ENCODE measurements at places on chromosomes 3 and 15.

DNA sequence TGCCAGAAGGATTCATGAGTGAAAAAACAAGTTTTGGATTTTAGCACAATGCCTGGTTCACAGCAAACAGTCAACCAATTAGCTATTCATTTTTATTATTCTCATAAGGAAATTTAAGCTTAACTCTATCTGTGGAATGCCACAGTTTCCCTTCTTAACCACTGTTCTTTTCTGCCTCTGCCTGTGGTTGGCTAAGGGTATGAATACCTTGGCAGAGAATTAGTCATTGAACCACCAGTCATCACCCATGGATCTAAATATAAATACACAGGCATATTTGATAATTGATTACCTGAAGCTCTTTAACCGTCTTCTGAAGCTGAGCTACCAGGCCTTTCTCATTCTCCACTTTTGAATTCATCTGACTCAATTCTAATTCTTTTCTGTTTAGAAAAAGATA lies 79.9 kb downstream of the MYH15 start:
- DNase-seq = no peak

- no peak for DNase-seq
Observed at GRCh38 chr15:80379693-80380092, 24.5 kb upstream of the ARNT2 start.

DNA sequence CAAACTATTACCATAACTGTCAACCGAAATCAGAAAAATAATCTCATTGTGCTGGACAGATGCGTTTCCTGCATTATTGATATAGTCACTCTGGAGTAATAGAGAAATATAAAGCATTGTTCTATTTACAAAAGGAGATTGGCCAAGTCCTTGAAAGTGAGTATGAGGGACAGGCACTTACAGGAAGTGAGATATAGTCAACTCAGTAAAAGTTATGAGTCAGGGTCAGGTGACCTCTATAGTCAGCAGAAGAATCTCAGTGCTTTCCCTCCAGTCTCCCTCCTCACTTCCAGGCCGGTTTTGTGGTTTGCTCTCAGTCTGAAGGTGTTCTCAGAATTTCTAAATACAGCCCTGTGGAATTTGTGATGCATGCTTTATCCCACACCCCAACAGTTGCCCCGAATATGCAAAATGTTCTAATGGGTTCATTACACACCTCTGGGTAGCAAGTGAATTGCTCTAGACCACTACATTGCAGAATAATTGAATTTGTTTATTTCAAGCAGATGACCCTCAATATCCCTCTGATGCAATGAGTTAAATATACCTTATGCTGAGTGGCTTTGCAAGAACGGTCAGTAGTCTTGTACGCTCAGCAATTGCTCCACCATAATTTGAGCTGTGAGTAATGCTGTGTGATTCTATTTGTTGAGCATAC lies 787.7 kb downstream of the MCTP2 start:
- DNase-seq = no peak

DNA sequence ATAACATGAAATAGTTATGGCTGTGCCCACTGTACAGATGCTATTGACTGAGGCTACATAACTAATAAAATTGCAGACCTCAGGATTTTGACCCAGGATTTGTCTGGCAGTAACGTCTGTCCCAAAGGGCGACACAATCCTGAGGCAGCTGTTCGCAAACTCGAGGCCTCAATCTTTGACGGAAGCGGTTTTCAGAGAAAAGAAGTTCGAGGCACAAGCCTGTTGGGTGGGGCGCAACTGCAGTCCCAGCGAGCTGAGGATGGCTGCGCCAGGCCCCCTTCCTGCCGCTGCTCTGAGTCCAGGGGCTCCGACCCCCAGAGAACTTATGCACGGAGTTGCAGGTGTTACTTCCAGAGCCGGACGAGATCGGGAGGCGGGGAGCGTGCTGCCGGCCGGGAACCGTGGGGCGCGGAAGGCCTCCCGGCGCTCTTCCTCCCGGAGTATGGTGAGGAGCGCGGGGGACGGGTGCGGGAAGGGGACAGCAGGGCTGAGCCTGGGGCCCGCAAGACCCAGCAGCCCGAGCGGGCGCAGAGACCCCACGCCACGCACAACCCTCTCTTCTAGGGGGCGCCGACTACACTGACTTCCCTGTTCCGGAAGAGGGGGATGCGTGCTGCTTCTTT lies at the start of gene PARP15:
Gene PARP15 (plus strand): TSS at position 242 of the 623 bp plus-strand sequence. CDS start 18 bp downstream, at position 260.
- peak; percentile 64 for DNase-seq

DNA sequence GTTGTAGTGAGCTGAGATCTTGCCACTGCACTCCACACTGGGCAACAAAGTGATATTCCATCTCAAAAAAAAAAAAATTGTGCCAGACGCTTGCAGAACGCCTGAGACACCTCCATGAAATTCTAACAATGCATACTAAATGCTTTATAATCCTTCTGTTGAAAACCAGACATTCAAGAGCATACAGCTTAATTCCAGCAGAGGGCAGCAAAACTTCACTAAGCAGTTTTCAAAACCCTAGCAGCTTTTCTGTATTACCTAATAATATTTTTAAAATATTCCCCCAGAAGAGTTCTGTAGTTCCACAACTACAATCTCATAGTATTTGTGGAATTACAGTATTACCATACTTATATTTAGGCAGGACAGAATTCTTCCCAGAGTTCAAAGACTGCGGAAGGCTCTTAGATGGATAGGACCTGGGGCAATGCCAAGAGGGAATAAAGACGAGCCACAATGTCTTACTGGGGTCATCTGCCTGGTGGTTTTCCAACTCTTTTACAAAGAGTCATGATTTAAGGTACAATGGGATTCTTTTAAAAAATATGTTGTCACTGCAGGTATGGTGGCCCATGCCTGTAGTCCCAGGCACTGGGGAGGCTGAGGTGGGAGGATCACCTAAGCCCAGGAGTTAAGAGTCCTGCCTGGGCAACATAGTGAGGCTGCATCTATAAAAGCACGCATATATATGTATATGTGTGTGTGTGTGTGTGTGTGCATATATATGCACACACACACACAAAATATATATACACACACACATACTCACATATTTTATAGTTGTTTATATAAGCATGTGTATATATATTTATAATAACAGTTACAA lies 19.6 kb upstream of the TASOR start:
- peak; percentile 50 for DNase-seq

DNA sequence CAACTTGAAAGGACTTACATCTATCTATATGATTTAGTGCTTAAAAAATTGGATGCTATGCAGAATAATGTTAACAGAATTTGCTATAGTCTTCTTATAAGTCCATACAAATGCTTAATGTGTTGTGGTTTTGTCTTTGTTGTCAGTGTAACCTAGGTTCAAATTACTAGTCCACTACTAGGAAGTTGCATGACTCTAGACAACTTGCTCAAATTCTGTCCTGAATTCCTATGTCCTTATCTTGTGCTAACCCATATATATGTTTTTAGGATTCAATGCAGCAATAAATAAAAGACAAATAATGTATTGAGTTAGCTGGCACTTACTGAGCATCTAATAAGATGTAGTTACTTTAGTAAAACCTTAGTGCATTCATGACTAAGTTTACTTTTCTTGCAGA lies 276.5 kb upstream of the KCNMB2 start:
- DNase-seq = no peak

DNA sequence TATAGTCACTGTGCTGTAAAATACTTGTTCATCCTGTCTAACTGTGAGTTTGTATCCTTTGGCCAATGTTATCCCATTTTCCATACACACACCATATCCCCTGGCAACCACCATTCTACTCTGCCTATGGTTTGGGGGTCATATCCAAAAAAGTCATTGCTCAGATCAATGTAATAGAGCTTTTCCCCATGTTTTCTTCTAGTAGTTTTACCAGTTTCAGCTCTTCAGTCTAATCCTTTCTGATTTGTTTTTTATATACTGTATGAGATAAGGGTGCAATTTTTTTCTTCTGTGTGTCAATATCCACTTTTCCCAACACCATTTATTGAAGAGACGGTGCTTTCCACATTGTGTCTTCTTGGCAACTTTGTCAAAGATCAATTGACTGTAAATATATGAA lies 14.0 kb upstream of the DLG1 start:
- DNase-seq = no peak

DNA sequence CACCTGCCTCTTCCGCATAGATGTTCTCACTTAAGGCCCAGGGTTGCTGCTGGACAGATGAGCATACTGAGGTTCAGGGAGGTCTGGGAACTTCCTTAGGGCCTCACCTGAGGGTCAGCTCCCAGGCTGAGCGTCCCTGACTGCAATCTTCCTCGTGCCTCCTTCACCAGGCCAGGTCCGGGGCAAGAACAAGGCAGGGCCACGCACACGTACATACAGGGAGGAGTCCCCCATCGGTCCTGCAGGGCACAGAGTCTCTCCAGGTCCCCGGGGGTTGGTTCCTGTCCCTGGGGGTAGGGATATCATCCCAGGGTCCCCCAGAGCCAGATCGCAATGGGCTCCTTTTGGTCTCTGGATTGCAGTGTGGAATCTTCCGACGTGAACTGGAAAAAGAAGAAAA lies 130.1 kb downstream of the LRRK1 start:
- peak; percentile 10 for DNase-seq

DNA sequence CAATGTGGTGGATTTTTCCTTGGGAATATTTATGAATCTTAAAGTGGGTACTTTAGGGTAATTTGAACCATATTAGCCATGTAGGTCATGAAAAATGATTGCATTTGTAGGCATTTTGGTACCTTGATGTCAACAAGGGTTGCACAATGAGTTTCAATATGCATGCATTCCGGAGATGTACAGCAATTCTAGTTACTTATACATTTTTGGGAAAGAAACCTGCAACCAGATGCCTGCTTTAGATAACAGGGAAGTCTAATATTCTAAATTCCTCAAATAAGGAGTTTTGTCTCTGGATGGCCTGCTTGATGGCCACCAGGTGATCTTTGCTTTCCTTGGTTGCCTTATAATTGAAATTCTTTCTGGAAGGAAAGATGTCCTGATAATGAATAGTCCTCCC lies 240.5 kb upstream of the SETMAR start:
- no peak for DNase-seq

DNA sequence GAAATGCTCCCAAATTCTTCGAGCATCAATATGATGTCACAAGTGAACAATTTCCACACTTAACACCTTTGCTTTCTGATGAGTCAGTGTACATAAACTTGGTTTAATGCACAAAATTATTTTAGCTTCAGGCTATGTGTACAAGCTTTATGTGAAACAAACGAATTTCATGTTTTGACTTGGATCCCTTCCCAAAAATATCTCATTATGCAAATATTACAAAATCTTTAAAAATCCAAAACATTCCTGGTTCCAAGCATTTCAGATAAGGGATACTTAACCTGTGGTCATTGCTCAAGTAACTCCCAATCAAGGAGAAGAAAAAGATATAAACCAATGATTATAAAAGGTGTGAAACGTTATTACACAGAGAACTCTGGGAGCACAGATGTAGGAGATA lies 25.2 kb downstream of the RAB5A start:
- no peak for DNase-seq

GRCh38 chr3:99803297-99803696 lies 14.4 kb upstream of the CMSS1 start:
- DNase-seq = no peak

GRCh38 chr3:48222616-48223513 lies at the start of gene CAMP:
Gene CAMP (plus strand): TSS chr3:48223495. CDS start chr3:48223512, 17 bp downstream.
- no peak for DNase-seq

GRCh38 chr15:62809115-62809967 lies 233.2 kb upstream of the TPM1 start:
- no peak for DNase-seq

- no peak for DNase-seq
Observed at GRCh38 chr15:75599401-75599800, 20.3 kb upstream of the PTPN9 start.

DNA sequence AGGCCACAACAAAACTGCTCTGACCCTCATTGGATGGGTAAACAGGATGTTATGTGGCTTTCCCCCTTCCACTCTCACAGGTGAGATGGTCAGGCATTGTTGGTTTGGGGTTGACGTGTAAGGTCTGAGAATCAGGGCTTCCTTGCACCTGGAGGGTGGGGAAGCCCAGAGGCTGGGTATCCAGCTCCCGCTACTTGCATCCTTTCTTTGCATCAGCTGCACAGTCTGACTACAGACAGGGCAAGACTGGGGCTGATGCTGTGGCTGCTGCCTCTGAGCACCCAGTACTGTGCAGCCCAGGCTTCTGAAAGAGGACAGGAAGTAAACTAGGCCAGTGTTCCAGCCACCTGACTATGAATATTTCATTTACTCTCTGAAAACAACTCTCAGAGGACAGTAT lies 58.0 kb upstream of the ATP2B2 start:
- no peak for DNase-seq

GRCh38 chr3:1960506-1960905 lies 138.2 kb upstream of the CNTN4 start:
- no peak for DNase-seq

DNA sequence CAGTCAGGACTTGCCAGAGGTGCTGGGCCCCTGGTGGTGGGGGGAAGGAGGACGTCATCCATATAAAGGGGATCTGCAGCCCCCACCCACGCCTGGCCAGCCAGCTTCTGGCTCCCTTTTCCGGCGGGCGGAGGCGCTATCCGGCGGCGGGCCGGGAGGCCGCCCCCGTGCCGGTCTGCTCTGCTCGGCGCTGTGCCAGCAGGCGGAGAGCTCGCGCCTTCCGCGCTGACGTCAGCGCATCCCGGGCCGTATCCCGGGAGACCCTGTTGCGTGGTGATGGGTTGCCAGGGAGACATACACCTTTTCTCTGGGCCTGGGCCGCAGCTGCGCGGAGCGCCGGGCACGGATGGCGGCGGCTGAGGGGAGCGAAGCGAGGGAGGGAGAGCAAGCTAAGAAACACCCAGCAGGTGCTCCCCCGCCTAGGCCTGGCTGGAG lies 1.1 kb downstream of the FAM131A start:
- DNase-seq = no peak

- no peak for DNase-seq
Observed at GRCh38 chr3:52752045-52752660, 18.6 kb downstream of the NEK4 start.

GRCh38 chr3:41888368-41889076 lies 73.4 kb downstream of the ULK4 start:
- DNase-seq = no peak

- DNase-seq = no peak
Observed at GRCh38 chr3:16801223-16801622, 83.5 kb upstream of the PLCL2 start.

GRCh38 chr3:120566243-120566975 lies 29.7 kb upstream of the NDUFB4 start:
- DNase-seq = no peak

DNA sequence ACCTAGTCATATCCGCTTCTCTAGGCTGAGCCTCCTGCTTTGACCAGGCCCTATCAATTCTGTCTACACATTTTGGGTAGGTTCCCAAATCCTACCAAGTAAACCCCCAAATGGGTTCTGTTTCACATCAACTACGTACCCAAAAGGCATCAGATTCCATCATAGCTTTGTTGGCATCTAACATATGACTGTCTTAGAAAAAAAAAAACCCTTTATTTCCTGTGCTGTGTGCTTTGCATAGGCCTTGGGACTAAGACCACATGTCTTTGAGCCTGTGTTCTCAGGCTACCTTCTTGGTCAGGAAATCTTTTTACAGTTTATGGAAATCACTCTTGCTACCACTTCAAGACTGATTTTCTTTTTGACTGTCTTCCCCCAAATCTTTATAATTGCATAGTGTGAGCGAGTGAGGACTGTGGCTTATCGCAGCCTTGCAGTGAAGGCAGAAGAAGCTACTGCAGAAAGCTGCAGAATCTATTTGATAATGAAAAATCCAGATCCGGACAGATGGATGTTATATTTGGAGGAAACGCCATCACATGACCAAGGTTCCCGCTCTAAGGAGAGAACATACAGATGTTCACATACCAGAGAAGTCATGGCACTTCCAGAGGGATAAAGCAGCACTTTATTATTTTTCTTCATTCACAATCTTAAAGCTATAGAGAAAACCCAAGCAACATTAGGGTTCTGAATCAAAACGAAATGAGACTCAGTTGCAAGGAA lies 111.2 kb downstream of the EOMES start:
- no peak for DNase-seq

All from stimulated activated CD8-positive, alpha-beta memory T cell treated with anti-CD3 and anti-CD28 coated beads, Interleukin-4, amount 100 ng/mL, for 48 hours (primary cell).